ENCODE measurements at places on chromosomes 3 and 15.

- DNase-seq, result no peak
These were observed 6.7 kb upstream of the TMC3 start for GRCh38 chr15:81380668-81381067.

DNA sequence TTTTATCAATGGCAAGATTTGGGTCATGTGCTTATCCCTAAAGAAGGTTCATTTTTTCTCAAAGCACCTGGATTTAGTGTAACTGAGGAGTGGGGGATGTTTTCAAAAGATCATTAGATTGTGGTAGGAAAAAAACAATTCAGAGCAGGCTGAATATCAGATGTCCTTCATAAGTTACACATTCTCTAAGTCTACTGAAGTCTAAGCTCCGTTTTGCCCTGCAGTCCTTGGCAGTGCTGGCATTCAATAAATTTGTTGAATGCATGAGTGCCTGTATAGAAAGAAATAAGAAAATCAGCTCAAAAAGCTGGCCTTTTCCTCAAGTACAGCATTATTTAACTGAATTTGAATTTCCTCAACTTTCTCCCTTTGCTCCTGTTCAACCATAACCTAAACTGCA lies 819.0 kb upstream of the GRM7 start:
- no peak for DNase-seq

DNA sequence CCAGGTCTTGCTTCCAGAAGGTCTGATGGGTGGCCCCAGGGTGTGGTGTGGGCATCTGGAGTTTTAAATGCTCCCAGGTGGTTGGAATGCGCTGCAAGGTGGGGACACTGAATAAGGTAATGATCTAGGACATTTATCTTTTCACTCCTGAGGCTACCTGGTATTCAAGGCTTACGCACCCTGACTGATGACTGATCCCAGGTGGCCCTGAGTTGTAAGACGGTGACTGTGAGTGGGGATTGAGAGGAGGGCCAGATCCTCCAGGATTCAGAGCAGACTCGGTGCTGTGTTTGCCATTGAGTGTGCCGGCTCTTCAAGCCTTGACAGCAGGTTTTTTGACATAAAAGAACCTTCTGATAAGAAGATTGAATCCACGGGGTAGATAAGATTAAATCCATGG lies 40.3 kb downstream of the SLC6A20 start:
- no peak for DNase-seq

DNA sequence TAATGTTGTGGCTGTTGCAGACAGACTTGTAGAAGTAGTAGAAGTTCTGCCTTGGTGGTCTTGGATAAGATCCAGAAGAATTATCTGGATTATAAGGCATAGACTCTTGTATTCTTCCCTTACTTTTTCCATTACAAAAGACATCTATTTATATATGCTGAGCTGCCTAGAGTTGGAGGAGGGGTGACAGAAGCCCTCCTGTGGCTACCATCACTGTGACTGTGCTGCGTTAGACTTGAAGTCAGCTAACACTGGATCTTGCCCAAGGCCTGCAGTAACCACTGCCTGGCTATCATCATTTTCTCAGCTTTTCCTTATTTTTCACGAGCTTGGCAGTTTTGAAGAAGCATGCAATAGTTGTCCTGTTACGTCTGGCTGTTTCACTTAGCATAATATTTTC lies 684.8 kb upstream of the BCHE start:
- DNase-seq, result no peak

DNA sequence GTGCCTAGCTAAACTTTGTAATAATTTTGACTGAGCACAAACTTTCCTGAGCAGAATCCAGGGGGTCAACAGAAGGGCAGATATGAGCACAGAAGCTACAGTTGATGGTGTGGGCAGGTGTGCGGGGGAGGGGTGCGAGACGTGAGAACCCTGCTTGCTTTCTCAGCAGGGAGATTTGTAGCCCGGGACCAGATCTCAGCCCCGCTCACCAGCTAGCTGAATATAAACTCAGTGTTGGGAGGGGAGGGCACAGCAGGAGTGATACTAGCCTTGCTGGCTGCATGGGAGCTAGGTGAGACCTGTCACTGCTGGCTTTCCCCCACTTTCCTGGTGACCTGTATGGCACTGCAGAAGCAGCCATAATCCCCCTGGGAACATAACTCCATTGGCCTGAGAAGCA lies 83.4 kb downstream of the CLDN1 start:
- no peak for DNase-seq

DNA sequence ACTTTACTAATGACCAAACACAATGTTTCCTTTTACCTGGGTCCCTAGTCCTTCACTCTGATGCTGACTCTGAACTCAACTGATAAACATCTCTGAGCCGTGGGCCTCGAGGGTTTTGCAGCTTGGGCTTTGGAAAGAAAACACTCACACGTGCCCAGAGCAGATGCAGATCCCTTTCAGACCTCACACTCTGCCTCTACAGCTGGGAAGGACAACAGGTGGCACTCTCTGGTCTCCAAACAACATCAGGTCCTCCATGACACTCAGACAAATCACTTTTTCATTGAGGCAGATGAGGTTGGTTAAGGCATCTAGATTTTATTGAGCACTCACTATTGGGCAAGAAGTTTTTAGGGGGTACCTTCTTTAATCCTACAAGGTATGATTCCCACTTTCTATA lies 64.7 kb upstream of the NTRK3 start:
- DNase-seq, result no peak

Data from Caco-2 (cell line).